ENCODE measurements at places on chromosomes 5 and 9.

DNA sequence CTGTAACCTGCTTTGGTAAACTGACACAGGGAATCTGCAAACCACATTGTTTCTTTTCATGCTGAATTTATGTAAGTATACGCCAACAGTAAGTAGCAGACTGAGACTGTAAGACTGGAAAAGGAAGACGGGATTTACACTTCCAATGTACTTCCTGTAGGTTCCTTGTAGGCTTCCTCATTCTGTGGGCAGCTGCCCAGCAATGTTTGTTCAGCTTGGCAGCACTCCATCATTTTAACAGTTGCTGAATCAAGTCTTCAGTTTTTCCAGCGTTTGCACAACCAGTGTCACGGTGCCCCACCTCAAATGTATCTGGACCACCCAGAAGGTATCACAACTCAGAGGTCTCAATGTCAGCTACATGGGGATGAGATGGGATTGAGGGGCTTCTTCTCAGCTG is 232.6 kb downstream of the PRDM9 start:
- no peak for DNase-seq

GRCh38 chr9:89304020-89304833 is 6.8 kb upstream of the CKS2 start:
- DNase-seq: no peak

DNA sequence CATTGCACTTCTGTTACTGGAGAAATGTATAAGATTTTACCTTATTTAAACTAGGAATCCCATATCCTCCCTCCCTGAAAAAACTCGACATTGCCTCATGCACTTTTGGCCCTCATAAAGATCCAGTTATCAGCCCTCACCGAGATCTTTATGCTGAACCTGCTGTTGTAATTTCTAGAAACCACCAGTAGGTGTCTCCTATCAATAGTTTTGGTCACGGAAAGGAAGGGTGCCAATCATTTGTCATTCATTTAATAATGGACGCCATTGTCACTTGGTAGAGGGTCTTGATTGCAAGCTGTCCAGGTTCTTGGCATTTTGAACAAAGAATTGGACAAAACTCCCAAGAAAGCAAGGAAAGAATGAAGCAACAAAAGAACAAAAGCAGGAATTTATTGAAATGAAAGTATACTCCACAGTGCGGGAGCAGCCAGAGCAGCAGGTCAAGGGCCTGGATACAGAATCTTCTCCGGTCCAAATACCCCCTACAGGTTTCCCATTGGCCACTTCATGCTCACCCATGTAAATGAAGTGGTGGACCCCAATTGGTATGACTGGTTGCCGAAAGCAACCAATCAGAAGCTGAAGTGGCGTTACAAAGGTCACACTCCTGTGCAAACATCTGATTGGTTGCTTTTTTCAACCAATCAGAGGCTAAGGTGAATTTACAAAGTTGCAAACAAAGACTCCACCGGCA is 524.3 kb downstream of the PSAT1 start:
- no peak for DNase-seq

DNA sequence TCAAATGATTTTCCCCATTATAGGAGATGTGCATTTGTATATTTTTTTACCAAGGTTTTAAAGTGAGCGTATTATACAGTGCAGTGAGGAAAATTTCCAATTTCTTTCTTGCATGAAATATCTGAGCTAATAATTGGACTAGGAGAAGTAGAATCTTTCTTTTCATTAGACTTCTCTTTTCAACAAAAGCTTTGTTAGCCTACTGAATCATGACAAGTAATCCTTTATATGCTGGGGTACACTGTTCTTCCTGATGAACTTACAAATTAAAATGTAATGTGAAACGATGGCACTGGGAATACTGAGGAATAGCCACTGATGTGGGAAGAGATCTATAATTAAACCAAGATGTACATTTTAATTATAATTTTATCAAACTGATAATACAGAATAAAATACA is 829.6 kb downstream of the PTPRD start:
- DNase-seq: no peak
